ENCODE measurements at places on chromosomes 1 and 21.

DNA sequence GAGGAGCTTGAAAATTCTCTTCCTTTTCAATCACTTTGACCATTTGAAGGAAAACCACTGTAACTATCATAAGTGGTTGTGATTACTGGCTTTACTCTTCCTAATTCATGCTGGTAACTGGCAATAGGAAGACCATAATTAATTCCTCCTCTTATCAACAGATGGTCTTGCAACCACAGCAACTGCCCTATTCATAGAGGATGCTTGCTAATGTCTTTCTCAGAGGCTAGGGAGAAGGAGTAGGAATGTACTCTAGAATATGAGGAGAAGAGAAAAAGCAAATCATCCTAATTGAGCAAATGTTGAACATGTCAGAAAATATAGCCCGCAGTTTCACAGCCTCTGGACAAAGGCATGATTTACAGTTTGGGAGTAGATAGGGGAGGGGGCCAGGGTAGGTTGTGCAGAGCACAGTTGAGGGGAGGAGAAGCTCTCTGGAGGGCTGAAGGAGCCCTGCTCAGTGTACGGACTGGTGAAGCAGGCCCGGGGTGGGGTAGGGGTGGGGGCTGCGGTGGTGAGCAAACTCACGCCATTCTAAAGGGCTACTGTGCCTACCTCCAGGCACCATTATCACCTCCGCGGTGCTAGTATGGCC lies 192.9 kb downstream of the PCP4 start:
- no peak for DNase-seq

GRCh38 chr1:153677718-153678518 lies 570 bp upstream of the NPR1 start:
- peak; percentile 69 for DNase-seq

DNA sequence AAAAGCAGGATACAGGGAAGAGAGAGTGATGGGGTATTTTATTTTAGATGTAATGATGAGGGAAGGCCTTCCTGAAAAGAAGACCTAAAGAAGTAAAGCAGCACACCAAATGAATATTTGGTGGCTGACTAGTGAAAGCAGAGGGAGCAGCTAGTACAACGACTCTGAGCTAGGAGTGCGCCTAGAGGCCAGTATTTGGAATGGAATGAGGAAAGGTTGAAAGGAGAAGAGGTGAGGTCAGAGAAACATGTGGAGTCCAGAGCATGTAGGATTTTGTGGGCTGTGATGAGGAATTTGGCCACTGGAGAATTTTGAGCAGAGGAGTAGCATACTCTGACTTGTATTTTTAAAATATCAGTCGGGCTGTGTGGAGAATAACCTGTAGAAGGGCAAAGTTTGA lies 11.8 kb upstream of the RPL5 start:
- no peak for DNase-seq

- no peak for DNase-seq
Observed at GRCh38 chr21:21063828-21064227, 65.6 kb downstream of the NCAM2 start.

GRCh38 chr1:66957938-66958337 lies 33.1 kb downstream of the MIER1 start:
- DNase-seq: no peak

GRCh38 chr1:152052606-152053005 lies 15.8 kb upstream of the S100A11 start:
- peak; percentile 77 for DNase-seq

GRCh38 chr21:41453198-41453597 lies 27.2 kb downstream of the MX1 start:
- no peak for DNase-seq

DNA sequence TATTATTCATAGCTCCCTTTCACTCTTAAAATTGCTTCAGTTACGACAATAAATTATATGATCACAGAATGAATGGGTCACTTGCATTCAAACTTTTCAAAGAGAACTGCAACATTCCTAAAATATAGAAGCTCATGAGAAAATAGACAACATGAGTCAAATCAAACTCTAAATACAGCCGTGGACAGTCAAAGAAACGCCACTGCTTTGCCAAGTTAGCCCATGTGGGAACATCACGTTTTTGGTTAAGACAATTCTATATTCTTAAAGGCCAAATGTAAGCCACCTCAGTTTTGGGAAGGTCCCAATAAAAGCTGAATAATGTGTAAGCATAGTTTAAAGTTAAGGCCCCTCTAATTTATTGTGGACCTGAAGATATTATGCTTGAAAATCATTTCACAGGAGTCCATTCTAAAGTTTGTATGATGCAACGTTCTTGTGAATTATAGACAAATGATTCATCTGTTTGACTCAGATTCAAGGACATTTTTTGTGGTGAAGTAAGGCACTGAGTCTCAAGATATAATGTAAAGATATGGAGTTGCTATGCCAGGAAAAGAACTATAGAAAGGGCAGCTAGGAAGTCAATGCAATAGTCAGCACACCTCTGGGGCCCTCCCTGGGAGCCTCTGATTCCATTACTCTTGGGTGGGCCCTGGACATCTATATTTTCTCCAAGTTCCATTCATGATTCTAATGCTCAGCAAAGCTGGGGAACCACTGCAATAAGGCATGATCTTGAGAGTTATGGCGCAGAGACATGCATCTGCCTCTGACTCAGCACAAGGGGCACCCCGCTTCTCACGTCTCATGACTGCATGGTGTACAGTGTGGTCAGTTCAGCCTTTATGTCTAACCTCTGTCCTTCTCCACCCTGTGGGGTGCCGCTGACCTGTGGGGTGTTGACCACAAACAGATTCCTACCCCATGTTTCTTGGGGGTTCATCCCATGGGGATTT lies 33.9 kb downstream of the ETS2 start:
- no peak for DNase-seq

GRCh38 chr1:236280438-236281197 lies 1.1 kb downstream of the ERO1B start:
- peak; percentile 26 for DNase-seq

- no peak for DNase-seq
Observed at GRCh38 chr21:45381865-45382696, 22.9 kb upstream of the COL18A1 start.

DNA sequence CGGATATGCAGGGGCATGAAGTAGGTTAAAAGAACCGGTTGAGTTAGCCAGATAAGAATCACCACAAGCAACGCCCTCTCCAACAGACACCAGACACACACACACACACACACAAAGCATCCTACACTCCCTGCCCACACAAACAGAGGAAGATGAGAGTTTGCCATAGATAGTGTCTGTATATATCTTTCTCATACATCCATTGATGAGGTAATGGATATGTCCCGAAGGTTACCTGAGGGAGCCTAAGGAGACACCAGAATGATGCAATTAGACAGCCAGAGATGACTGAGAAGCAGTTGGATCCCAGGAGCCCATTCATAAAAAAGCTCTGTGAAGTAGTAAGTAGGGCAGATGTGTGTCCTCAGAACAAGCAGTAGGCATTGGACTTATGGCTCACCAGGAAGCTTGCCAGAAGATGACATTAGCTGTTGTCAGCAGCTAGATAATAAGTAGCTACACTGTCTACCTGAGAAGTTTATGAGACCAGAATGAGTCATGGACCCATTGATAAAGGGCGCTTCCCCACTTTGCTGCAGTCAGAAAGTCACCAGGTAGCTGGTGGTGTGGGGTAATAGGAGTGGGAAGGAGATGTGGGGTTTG lies 247.0 kb downstream of the KCNT2 start:
- no peak for DNase-seq

DNA sequence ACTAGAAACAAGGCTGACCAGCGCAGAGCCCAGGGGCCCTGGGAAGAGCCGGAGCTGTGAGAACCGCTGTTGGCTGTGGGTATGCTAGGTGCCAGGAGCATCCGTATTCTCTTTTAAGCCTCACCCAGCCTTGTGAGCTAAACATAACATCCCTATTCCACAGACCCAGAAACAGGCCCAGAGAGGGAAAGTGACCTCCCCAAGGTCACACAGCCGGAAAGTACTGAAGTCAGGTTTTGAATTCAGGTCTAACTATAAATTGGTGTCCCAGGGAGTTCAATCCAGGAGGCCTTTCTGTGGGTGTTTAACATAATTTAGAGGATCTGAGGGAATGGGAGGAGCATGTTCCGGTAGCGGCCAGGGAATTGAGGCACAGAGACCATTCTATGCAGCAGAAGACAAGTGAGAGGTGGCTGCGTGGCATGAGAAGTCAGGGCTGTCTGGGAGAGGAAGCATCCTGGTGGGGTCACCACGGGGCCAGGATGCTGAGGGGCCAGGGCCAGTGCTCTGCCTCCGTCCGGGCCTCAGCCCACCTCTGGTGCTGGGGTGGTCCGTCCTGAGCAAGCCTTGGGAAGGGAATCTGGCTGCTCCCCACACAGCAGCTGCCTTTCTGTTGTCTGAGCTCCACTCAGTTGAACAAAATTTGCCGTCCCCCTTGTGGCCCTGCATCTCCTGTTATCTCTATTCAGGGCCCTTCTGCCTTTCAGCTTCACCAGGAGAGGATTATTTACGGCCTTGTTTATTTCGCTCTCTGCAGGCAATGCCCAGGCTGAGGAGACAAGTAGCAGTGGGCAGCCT lies 338.8 kb upstream of the VAMP3 start:
- DNase-seq: no peak

GRCh38 chr1:65026235-65026634 lies 59.9 kb upstream of the JAK1 start:
- no peak for DNase-seq

DNA sequence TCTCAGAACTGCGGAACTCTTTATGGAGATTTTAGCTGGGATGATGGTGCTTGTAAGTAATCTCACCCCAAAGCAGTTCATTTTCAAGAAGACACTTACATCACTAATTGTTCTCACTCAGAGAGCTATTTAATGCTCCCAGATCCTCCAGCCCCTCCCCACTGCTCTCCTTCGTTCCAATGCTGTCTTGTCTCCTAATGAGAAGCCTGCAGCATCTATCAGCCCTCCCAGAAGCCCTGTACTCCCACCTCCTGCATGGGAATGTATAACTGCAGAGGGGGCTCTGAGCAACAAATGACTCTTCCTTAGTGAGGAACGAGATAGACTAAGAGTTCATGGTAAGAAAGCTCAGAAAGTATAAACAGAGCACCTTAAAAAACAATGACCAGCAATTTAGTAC lies 377.4 kb upstream of the RUNX1 start:
- no peak for DNase-seq

DNA sequence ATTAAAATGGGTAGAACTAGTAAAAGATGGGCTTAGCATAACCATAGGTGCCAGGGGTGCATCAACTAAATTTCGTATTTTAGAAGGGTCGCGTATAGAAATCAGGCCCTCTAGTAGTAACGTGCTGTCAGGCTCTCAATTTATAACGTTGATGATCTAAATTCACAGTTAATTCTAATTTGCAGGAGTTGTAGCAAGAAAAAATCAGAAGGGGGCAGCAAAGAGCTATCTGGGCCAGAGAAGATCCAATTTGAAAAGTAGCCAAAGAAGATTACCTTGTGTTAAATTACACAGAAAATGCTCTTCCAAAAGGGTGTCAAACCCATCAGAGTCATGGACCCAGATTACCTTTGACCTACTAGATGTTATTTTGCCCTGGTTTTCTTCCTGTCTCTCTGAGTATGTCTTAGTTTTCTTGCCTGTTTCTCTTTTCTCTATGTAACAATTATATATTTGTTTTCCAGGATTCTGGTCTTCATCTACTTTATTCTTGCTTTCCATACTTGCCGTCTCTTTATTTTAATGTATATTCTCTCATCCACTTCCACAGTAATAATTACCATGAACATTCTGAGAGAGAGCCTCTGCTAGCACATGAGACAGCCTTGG lies 1030.9 kb downstream of the AMY1C start:
- DNase-seq: peak; percentile 24

DNA sequence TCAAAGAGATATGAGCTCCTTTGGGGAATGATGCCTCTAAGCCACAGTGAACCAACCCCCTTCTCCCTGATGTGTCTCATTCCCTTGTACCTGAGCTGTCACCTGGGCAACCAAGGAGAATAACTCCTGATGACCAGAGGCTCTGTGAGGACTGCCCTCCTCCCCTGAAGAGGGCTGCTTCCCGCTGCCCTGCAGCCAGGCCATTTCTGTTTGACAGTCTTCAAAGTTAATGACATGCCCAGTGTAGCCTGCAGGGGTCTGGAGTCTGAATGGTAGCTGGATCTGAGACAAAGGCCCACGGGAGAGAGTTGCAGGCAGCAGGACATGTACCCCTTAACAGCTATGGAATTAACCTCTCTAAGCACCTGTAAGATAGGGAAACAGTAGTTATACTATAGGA lies 3.4 kb upstream of the SLFNL1 start:
- no peak for DNase-seq

GRCh38 chr1:43443197-43443946 lies 10.4 kb downstream of the HYI start:
- no peak for DNase-seq

DNA sequence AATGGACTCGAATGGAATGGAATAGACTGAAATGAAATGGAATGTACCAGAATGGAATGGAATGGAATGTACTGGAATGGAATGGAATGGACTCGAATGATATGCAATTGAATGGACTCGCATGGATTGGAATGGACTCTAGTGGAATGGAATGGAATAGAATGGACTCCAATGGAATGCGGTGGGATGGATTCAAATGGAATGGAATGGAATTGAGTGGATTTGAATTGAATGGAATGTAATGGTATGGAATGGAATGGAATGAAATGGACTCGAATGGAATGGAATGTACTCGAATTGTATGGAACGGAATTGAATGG lies 99.6 kb upstream of the FBXO28 start:
- no peak for DNase-seq

DNA sequence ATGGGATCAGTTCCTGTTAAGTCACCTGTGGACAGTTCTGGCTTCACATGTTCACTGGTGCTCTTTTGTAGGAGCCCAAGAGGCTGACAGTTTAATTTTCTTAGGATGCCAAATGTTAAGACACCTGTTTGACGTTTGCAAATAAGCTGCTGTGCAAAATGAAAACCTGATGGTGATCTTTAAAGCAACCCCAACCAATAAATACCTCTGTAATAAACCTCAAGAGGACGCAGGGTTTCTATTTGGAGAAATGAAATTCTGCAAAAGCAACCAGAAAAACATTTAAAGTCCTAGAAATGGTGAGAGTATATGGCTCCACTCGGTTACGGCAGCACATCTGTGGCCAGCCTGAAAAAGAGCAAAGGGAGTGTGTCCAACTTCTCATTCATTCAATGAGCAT lies 5.7 kb upstream of the RHEX start:
- DNase-seq: peak; percentile 50

DNA sequence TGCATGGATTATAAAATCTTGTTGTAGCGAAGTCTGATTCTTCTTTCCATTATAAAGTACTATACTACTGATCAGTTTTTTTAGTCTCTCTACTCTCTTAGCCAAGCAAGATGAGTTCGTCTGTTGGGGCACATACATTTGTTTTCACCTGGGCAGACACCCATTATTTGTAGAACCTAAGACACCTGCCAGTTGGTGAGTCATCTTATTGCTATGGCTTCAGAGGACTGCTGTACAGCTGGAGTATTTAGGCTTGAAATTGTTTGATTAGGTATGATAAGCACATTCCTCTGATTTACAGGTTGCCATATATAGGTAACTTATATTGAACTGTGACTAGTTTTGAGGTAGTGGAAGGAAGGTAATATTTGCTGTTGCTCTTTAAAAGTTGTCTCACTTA lies 17.2 kb downstream of the RBM15 start:
- DNase-seq: no peak

GRCh38 chr1:157085421-157085820 lies 14.2 kb downstream of the ETV3L start:
- DNase-seq: no peak
